A549 treated with CORT108297 at 1 μM for 4 hours (cell line): ENCODE measurements at places on chromosomes 13 and 19. TPM values are rescaled to one million over a fixed set of nuclear protein-coding genes. Genes with fewer than 3 reads are reported as not detected.

The SMAD9 gene
- total RNA-seq, result 0.08 to 0.30 TPM (median 0.12 TPM) in 5 replicates

The MBD3L2 gene
- total RNA-seq, result not detected in 5 replicates

The TEX30 gene
- total RNA-seq, result 13.0 to 18.3 TPM (median 14.2 TPM) in 5 replicates

The DLL3 gene
- total RNA-seq, result 6.8 to 11.9 TPM (median 11.2 TPM) in 5 replicates

The TMEM145 gene
- 2.1 to 4.1 TPM (median 2.8 TPM) in 5 replicates for total RNA-seq
